ENCODE measurements at places on chromosomes 7 and 10.

DNA sequence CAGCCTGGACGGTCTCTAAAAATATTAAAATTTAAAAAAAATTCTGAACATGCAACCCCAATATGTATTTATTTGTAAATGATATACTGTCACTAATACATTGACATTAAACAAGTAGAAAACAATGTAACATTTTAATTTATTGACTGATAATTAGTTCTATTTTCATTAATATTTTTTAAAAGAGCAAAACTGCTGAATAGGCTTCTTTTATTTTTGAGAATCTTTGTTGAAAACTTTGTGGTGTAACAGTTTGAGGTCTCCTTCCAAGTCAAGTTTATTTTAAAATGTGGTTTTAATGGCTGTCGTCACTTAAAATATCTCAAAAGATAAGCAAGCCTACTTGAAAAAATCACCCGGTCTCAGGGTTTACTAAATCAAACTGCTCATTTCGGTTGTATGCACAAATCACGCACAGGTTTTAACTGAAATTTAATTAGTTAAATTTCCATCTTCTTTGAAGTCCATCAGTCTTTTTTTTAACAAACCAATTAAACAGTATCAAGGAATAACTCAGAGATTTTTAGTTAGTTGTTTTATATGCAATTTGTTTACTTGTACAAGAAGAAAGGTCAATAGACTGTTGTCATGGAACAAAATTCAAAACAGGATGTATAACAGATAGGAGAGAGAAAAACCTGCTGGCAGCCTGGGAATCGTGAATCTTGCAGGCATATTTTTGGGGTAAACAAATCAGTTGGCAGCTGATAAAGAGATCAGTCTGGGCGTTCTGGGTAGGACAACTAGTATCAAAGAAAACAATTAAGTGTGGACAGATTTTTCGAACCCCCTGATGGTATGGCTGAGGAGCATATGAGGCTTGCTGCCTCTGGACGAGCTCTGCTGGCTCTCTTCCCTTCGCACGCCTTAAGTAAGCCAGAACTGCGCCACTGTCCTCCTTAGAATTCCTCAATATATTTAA lies 9.7 kb upstream of the EDRF1 start:
- no peak for DNase-seq

DNA sequence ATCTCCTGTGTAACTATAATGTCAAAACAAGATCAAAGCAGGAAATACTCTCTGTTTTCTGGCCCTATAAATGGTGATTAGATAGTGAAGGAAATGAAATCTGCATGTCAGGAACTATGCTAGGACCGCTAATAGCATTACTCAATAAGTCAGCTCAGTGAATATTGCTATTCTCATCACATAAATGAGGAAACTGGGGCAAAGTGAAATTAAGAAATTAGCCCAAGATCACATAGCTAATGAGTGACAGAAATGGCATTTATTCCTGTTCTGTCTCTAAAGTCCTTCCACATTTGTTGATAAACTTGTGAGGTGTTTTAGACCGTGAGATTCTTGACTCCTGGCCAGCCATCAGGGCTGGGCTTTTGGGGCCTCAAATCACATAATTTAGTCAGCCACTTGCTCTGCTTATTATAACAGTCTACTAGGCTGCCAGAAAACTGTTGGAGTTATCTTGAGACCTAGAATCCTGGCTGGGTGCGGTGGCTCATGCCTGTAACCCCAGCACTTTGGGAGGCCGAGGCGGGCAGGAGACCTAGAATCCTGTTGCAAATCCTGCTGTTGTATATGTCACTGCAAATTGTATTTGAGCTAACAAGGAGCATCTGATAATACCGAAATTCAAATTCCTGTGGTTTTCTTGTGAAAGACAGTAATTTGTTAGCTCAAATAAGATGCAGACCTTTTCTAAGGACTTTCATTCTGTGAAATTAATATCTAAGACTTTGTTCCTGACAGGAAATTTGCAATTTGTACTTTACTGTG lies 66.5 kb upstream of the SHTN1 start:
- DNase-seq: no peak

DNA sequence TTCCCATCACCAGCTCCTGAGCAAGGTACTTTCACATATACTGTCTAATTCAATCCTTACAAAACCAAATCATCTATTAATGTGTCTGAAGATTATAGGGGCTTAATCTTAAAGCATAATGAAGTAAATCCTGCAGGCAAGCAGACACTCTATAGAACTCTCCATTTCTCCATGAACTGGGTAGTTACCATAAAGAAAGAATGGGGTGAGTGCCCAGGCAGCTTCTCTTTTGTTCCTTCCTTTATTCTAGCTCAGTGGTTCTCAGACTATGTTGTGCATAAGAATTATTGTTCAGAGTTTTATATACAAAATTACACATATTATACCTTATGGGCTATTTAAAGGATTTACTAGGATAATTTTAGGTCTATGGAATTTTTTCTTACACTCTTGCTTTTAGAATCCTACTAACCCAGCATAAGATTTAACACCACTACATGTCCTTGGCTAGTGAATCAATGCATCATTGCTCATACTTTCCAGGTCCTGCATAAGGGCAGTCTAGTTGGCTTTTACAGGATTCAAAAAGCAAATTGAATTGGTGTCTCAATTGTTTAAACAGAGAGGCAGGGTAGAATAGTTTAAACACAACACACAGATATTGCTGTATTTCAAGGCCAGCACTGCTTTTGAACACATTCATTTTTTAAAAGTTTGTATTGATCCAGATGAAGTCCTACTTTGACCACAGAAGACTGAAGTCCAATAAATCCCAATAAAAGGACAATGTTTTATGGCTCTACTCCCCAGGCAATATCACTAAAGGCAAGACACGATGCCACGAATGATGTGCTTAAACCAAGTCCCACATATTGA lies 12.9 kb downstream of the SGCE start:
- no peak for DNase-seq

- no peak for DNase-seq
Measured at GRCh38 chr7:151427705-151428377, 12.1 kb downstream of the CRYGN start.

GRCh38 chr7:252216-252965 lies 37.6 kb upstream of the FOXL3 start:
- DNase-seq: no peak

DNA sequence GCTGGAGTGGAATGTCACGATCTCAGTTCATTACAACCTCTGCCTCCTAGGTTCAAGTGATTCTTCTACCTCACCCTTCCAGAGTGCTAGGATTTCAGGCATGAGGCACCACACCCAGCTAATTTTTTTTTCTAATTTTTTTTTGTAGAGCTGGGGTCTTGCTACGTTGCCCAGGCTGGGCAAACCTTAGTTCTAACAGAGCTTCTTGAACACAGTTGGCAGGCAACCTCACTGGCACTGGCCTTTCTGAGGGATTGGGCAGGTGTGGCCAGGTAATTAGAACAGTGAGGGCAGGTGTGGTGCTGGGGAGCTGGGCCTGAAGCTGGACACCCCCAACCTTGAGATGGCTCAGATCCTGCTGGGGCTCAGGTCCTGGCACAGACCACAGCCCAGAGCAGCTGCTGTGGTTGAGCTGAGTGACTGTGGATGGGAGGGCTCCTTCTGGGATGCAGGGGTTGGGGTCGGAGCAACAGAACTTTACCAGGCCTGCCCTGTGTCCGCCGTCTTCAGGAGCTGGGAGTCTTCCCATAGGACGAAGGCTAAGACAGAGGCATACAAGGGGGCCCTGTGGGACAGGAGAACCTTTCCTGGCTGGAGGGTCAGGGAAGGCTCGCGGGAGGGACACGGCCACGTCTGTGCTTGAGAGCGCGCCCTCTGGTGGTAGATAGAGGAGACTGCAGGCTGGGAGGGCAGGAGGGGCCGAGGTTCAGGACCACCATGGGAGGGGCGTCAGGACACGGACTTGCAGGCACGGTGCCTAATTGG lies 48.2 kb downstream of the COL26A1 start:
- DNase-seq: peak; percentile 13

- DNase-seq: no peak
Measured at GRCh38 chr10:104268405-104268712, 625 bp upstream of the GSTO2 start.

DNA sequence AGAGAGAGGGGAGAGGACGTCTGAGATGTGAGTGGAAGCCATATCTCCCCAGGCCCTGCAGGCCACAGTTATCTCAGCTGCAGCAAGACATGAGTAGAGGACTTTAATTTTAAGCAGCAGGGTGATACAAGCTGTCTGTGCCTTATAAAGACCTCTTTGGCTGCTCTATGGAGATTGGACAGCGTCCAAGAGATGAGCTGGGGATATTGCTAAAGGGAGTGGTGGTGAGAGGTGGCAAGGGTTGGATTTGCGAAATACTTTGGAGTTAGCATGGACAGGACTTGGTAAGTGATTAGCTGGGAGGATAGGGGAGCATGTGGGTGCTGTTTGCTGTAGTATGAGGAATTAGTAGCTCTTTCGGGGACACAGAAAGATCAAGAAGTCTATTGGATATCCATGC lies 191.8 kb downstream of the CACNB2 start:
- no peak for DNase-seq
